ENCODE measurements at places on chromosomes 3 and 15.

DNA sequence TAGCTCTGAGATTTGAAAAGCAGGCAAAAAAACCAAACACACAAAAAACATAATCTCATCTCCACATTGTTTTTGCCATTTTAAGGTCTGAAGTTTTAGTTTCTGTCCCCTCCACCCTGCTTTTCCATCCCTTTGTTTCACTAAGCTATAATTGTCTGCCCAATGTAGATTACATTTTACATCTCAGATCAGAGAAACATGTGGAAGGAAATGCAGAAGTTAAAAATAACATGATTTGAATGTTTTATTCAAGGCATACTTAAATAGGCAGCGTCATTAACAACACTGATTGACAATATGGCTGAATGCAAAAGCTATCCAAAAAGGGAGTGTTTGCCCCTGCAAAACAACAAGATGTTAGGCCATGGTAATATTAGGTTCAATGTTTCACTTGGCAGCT, 448.1 kb upstream of the ZNF385D start:
- DNase-seq, result no peak

- DNase-seq, result no peak
Observed at GRCh38 chr3:85672761-85673160, 714.0 kb downstream of the CADM2 start.

GRCh38 chr15:58201516-58201915, 63.3 kb downstream of the AQP9 start:
- DNase-seq, result no peak

DNA sequence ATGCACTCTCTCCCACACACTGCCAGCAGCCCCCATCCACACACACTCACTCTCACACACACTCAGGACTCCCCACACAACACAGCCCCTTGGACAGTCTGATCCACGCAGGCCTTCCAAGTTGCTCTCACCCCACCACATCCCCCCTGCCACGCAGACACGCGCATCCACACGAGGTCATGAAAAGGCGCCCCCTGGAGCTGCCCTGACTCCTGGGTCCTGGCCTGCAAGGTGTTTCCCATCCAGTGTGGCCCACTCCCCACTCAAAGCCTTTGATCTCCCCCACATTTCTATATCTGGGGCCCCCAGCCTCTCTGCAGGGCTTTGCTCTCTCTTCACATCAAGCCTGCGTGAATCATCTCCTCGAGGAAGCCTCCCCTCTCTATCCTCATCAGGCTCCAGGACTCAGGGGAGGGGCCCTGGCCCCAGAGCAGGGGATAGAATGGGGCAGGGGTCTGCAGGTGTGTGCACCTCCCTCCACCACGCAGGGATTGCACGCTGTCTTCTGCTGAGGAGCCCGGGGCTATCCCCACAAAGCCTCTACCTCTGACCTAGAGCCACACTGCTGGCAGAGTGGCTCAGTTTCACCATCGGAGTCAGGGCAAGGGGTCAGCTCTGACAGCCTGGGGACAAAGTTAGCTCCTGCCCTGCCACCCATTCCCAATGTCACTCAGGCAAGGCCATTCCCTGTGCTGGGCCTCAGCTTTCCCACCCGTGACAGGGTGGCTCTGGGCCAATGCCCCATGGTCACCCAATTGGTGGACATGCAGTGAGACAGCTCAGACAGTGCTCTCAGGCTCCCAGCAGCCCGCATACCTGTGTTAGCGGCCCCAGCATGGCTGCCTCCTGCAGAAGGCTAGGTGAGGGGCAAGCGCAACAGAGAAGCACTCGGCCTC, 6.4 kb downstream of the MYL3 start:
- no peak for DNase-seq

- DNase-seq, result no peak
Observed at GRCh38 chr3:54520060-54520459, 397.7 kb downstream of the CACNA2D3 start.

GRCh38 chr15:59230531-59231055, 23.9 kb downstream of the LDHAL6B start:
- no peak for DNase-seq

DNA sequence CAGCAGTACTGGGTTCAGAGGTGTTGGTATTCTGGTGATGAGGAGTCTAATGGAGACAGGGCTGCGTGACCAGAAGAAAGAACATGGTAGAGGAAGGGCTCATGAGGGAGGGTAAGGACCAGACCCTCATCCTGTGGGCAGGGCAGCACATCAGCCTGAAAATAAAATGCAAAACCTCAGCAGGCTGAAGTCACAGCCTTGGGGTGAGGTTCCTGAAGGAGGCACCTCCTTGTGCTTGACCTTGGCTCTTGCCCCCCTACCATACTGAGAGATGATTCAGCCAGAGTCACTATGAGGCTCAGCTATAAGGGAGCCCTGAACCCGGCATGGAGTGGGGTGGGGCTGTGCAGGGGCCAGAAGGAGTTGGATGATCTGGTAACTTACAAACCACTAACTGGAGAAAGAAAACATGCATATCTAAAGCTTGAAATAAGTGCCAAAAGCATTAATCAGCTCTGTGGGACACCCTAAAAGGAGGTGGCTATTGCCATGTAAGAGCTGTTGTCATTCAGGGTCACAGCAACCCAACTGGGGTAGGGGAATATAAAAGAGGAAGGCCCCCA, 60.2 kb downstream of the CORO2B start:
- DNase-seq, result no peak

DNA sequence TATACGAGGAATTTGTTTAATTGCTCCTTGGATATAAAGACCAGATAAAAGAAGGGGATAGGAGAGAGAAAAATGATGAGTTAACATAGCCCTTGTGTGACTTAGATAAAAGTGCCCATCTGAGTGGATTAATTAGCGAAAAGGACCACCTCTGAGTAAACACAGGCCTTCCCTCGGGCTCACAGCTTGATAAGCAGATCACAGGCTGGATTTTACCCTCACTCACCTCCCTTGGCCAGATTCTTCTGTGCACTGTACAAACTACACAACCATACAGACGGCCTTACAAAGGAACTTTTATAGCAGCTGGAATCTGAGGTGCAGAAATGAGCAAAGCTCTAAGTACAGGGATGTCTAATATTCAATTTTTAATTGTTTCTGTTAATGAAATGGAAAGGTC, 112.4 kb upstream of the STT3B start:
- no peak for DNase-seq
